ENCODE measurements at places on chromosomes 1 and 21.
A peak's percentile ranks its signal among the peaks of the same experiment; 100 is the strongest.

- DNase-seq = peak; percentile 36
Observed at GRCh38 chr1:201020721-201021629, 2.5 kb downstream of the KIF21B start.

DNA sequence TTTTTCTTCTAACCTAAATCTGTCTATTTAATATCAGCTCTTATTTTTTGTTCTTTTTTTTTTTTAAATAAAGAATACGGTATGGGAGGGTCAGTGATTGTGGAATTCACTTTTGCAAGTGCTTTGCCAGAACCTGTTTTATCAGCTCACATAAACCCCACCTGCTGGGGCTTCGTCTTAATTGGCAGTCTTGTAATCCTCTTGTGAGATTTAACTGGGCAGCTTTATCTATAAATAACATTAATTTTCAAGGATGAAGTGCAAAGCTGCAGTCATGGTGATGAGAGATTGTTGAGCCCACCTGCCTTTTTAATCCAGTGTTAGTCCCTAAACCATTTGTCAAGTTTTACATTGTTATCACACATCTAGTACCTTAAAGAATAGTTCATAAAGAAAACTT, 18.2 kb upstream of the PDC start:
- DNase-seq = no peak

- DNase-seq = no peak
Observed at GRCh38 chr1:244311784-244312532, 139.8 kb downstream of the ADSS2 start.

GRCh38 chr21:32764186-32764585, 7.4 kb downstream of the PAXBP1 start:
- DNase-seq = no peak

DNA sequence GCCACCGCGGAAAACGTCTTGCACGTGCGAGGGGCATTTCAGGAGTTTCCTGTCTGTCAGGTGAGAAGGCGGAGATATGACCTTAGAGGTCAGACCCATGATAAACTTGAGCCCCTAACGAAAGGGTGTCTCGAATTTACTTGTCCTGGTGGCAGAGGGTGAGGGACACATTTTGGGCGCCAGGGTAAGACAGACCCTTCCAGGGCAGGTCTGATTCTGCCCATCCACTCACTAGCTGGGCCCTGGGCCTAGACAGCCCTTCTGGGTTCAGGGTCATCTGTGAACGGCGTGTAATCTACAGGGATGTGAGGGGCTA, 395 bp upstream of the CSRP1 start:
- DNase-seq = no peak

DNA sequence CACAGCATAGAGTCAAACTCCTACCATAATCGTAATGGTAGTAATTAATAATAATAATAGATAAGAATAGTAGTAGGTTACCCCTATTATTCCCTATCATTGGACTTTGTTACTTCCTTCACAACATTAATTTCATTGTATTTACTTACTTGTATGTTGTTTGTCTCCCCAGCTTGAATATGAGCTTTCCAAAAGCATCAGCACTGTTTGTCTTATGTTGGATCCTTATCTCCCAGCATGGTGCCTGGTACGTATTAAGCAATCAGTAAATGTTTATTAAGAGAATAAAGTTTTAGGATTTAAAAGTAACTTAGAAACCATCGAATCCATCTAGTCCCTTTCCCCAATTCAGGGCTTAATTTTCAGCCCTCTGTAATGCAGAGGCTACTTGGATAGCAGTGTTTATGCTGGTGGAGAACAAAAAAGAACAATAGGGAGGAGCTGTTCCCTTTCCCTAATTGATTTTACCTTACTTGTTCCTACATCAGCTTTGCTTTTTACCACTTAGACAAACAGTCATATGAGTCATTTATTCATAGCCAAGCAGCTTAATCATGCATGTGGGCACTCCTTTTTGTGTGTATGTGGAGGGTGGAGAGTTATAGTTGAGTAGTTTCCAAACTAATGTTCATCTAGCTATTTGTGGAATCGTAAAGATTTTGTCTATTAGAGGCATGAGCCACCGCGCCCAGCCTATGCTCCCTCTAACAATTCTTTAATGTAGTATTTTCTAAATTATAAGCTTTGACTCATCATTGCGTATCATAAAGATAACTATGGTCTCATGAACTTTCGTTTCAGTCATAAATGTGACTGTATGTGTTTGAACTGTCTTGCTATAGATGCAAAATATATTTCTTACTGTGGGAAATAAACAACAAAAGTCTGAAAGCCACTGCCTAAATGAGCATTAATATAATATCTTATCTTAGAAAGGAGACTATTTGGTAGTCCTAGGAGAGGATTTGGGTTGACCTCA, 20.9 kb upstream of the DR1 start:
- DNase-seq = no peak

- DNase-seq = no peak
Observed at GRCh38 chr1:3113741-3114056, 44.7 kb downstream of the PRDM16 start.

DNA sequence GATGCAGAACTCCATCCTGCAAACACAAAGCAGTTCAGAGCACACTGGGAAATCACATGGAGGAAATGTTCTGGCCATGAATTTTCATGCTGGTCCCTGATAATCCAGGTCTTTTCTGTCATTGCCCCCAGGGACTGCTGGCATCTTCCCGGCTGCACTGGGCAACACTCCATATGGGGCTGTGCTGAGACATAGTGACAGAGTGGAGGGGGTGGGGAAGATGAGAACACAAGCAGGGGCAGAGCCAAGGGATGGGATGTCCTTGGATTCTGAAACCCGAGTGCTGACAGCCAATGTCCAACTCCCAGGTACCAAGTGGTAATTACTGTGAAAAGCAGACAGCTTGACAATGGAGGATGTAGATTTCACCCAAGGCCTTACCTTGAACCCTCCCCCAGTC, 185.7 kb downstream of the HIVEP3 start:
- DNase-seq = no peak

GRCh38 chr1:94122201-94122970, 1.4 kb upstream of the ABCA4 start:
- DNase-seq = no peak

GRCh38 chr1:1063945-1064831, 9.9 kb downstream of the RNF223 start:
- DNase-seq = no peak
